NCI-H2029 treated with DMSO at 0.1 percent for 48 hours (cell line): ENCODE measurements at places on chromosomes 13 and 19.

DNA sequence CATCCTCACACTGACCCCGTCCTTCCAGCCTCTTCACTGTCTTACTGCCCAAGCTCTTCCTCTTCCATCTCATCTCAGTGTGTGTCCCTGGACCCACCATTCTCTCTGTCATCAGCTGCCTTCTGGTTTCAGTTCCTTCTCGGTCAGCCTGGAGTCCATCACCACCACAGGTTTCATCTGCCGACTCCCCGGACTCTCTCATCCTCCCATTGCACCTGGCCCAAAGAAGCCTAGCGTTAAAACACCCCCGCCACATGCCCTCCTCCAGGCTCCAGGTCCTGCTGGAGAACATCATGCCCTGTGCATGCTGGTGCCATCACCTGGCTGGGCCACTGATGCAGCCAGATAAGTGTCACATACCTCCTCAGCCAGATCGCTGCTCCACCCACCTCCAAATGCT is 122.1 kb upstream of the GPR12 start:
- DNase-seq = no peak

- no peak for DNase-seq
Measured at GRCh38 chr13:43196750-43197370, 173.5 kb downstream of the DNAJC15 start.

DNA sequence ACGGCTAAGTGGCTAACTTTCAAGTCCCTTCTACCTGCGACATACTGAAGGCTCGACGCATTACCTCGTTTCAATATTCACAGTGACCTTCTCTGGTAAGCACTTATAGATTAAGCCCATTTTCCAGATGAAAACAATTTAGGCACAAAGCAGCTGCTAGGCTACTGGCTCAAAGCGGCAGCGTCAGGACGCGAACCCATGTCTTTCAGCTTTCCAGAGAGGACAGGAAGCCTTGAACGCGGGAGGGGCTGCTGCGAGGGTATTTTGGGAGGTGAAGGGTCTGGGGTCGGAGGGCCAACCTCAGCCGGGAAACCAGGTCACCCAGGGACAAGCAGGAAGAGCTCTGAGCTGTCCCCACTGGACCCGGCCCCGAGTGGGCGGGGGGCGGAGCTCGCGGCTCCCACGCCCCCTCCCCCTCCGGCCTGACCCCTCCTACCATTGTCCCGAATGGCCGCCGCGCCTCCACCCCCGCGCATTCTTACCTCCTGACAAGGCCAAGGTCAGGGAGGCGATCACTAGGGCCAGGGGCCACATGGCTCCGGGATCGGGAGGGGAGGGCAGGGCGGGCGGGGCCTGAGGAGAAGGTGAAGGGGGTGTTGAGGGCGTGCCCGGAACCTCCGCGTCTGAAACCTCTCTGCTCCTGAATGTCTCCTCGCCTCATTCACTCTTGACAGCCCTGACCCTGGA is at the start of gene KLK13:
TSS of gene KLK13 (minus strand) at position 559 of the 687 bp plus-strand sequence. CDS start at position 534, 25 bp downstream.
- DNase-seq = no peak

DNA sequence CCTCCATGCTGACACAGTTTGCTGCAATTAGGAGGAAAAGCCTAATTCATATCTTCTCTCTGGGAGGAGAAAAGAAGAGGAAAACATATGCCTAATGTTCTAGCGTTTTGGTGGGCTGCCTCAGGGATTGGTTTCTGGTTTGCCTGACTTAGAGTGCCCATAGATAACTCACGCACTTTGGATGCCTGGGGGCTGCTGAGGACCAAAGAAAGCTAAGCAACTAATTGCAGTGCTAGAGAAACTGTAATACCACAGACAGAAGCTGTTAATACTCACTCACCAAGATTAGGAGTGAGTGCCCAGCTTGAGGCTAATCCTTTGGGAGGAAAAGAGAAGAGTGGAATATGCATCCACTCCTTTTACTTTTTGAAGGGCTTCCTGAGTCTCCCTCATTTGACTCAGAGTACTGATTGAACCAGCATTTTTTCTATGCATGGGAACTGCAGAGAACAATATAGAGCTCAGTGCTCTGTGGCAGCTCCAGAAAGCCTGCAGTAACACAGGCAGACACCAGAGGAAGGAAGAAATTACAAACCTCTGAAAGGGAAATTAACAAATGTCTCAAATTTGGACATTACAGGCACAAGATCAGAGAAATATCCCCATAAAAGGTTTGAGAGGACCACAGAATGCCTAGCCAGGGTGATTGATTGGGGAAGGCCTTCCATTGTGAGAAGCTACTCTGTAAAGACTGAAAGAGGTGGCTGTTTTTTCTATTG is 666.4 kb downstream of the OLFM4 start:
- no peak for DNase-seq

DNA sequence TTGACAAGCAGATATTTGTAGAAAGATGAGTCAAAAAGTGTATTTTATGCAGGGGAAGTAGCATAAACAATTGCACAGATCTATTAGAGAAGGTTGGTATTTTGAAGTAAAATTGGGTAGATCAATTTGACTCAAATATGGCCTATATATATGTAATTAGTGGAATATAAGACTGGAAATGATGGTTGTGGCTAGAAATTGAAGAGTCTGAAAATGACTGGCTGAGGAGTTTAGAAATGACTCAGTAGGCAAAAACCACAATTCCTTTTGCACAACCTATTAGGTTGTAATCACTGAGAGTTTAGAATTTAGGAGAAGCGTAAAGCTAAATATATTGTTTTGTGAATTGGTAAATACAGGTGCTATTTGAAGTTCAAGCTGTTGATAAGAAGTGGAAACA is 622.6 kb upstream of the PCDH20 start:
- DNase-seq = no peak
